ENCODE measurements at places on chromosomes 16 and 17. TPM values are rescaled to one million over a fixed set of nuclear protein-coding genes. Genes with fewer than 3 reads are reported as not detected.

Gene AOC3
- total RNA-seq = 10.6 TPM

Gene ZSCAN10
- total RNA-seq = not detected

Gene C1QL1
- not detected for total RNA-seq

Gene IGFALS
- not detected for total RNA-seq

- H3K27me3 ChIP-seq = no peaks in the 10 kb centered on the region
- no peaks in the 10 kb centered on the region for H3K4me1 ChIP-seq
- H3K4me3 ChIP-seq = no peak overlapping the region
- peak overlapping the region; percentile 25 for H3K27ac ChIP-seq
- DNase-seq = peak; percentile 74
Measured at GRCh38 chr16:87834668-87835473, 34.4 kb downstream of the SLC7A5 start.

DNA sequence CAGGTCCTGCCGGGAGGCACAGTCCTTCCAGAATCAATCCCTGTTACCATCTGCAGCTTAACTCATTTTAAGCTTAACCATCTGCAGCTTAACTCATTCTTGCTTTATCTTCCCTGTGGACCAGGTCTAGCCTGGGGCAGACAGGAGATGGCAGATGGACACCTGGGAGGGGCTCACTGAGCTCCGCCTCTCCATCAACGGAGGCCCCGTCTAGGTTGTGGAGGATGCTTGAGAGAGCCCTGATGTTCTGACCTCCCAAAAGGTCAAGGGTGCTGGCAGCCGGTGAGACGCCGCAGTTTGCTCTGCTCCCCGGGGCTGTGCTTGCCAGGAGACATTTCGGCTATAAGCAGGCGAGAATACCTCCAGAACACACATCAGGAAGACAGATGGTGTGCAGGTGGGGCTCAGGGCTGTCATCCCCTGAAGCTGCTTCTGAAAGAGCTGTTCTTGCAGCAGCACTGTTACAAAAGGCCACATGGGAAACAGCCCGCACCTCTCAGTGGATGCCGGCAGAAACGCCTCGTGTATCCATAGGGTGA is 41.3 kb downstream of the BAIAP2 start:
- no peak overlapping the region for H3K27ac ChIP-seq
- H3K4me3 ChIP-seq = no peak overlapping the region
- H3K36me3 ChIP-seq = no peaks in the 10 kb centered on the region
- H3K4me1 ChIP-seq = no peaks in the 10 kb centered on the region
- H3K27me3 ChIP-seq = no peaks in the 10 kb centered on the region

DNA sequence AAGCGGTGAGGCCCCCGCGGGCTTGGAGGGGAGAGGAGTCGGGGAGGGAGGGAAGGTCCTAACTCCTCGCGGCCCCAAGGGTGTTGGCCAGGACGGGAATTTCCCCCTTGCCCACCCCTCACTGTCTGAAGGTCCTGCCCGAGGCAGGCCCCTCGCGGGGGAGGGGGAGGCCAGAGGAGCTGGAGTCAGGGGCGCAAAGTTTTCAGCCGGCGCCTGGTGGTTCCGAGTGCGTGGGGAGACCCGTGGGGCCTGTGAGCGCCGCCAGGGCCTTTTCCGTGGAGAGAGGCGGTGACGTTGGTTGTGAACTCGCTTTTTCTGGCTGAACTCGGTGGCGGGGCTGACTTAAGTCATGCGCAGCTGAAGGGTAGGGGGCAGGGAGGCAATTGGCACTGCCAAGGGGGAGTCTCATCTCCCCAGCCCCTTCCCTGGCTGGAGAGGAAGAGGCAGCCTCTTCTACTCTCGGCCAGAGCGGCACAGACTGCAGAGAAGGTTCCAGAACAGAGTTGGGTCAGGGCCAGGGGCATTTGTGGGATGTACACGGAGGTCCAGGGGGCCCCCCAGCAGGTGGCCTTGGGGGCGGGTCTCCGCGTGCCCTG is 1.5 kb downstream of the CACNA1H start:
- H3K36me3 ChIP-seq = no peaks in the 10 kb centered on the region
- DNase-seq = no peak
- H3K4me3 ChIP-seq = peak overlapping the region; percentile 43
- H3K27ac ChIP-seq = peak overlapping the region; percentile 41
- no peaks in the 10 kb centered on the region for H3K4me1 ChIP-seq

DNA sequence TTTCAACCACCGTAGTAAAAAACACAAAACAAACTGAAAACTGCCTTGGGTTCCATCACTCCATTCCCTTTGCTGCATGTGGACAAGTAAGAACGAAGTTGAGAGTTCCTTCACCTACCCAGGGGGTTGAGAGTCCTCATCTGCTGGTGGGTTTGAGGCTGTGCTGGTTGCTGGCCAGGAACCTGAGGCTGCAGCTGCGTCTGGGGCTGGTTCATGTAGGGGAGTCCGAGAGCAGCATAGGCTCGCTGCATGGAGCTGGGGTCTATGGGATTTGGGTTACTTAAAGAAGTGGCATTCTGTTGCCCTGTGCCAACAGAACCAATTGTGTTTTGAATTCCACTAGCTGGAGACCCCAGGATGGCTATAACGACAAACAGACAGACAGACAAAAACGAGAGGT is 65.2 kb upstream of the TRAP1 start:
- no peaks in the 10 kb centered on the region for H3K27me3 ChIP-seq
- DNase-seq = no peak
- H3K36me3 ChIP-seq = peaks cover 7% of the 10 kb centered on the region
- H3K4me1 ChIP-seq = no peaks in the 10 kb centered on the region
- H3K27ac ChIP-seq = no peak overlapping the region

GRCh38 chr17:56710986-56711385 is 117.5 kb downstream of the NOG start:
- H3K27ac ChIP-seq = no peak overlapping the region
- H3K27me3 ChIP-seq = peaks cover 3% of the 10 kb centered on the region
- H3K4me1 ChIP-seq = peaks cover 6% of the 10 kb centered on the region
- DNase-seq = no peak

DNA sequence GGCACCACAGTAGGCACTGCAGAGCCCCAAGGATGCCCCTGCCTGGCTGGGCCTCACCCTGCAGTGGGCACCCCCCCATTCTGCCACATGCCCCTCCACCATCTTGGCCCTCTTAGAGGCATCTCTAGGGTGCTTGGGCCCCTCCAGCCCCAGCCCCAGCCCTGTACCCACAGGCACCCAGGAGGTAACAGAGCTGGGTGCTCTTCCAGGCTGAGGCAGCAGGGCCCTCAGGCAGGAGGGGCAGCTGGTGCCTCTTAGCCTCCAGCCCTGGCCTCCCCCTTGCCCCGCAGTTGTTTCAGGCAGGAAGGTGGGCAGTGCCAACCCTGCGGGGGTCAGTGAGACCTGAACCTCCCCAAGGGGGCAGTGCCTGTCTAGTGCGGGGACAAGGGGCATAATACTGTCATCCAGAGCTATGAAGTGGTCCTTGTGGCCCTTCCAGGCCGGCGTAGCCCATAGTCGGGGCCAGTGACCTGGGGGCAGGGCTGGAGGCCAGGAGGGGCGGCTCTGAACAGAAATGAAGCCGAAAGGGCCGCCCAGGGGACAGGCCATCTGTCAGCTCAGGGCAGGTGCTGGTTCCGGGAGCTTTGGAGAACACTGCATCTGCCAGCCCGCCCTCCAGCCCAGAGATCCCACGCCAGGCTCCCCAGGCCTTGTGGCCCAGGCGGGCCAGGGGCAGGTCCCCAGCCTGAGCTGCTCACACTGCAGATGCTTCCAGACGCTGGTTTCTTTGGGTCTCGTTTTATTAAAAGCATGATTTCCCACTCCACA is 4.9 kb upstream of the AATK start:
- no peak overlapping the region for H3K27ac ChIP-seq
- no peaks in the 10 kb centered on the region for H3K36me3 ChIP-seq
- no peaks in the 10 kb centered on the region for H3K27me3 ChIP-seq
- H3K4me3 ChIP-seq = no peak overlapping the region
- no peak for DNase-seq

DNA sequence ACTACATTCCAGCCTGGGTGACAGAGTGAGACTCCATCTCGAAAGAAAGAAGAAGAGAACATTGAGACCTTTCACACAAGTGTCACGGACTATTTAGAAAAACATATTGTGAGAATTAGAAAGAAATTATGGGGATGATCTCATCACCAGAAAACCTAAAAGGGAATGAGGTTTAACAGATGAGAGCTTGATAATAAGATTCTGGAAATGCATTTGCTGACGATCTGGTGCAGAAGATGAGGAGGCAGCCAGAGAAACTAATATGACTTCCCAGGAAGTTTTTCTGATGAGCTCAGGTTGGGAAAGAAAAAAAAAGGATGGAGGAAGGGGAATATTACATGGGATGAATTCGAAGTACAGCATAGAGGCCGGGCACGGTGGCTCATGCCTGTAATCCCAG is 10.8 kb upstream of the APOH start:
- H3K27me3 ChIP-seq = no peaks in the 10 kb centered on the region
- H3K27ac ChIP-seq = no peak overlapping the region

DNA sequence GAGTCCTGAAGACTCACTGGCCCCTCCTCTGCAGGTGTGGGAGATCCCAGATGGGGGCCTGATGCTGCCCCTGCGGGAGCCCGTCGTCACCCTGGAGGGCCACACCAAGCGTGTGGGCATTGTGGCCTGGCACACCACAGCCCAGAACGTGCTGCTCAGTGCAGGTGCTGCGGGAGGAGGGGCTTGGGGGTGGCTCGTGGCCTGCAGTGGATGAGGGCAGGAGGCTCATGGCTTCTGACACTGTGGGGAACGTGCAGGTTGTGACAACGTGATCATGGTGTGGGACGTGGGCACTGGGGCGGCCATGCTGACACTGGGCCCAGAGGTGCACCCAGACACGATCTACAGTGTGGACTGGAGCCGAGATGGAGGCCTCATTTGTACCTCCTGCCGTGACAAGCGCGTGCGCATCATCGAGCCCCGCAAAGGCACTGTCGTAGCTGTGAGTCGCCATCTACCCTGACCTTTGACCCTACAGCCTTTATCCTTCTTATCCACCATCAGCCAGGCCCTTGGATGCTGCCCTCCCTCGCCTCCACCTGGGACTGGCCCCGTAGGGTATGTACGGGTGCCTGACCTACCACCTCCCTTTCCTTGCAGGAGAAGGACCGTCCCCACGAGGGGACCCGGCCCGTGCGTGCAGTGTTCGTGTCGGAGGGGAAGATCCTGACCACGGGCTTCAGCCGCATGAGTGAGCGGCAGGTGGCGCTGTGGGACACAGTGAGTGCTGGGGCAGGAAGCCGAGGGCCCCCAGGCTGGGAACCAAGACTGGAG is 3.6 kb downstream of the CORO1A start:
- peaks cover 4% of the 10 kb centered on the region for H3K4me1 ChIP-seq
- no peaks in the 10 kb centered on the region for H3K36me3 ChIP-seq
- no peaks in the 10 kb centered on the region for H3K27me3 ChIP-seq

GRCh38 chr17:40474419-40475002 is 26.9 kb downstream of the TNS4 start:
- no peaks in the 10 kb centered on the region for H3K27me3 ChIP-seq
- H3K27ac ChIP-seq = no peak overlapping the region
- no peaks in the 10 kb centered on the region for H3K4me1 ChIP-seq
- no peak overlapping the region for H3K4me3 ChIP-seq
- no peaks in the 10 kb centered on the region for H3K36me3 ChIP-seq

GRCh38 chr17:40602445-40603443 is 37.5 kb upstream of the CCR7 start:
- H3K4me3 ChIP-seq = no peak overlapping the region
- no peak overlapping the region for H3K27ac ChIP-seq
- H3K4me1 ChIP-seq = no peaks in the 10 kb centered on the region
- no peak for DNase-seq

DNA sequence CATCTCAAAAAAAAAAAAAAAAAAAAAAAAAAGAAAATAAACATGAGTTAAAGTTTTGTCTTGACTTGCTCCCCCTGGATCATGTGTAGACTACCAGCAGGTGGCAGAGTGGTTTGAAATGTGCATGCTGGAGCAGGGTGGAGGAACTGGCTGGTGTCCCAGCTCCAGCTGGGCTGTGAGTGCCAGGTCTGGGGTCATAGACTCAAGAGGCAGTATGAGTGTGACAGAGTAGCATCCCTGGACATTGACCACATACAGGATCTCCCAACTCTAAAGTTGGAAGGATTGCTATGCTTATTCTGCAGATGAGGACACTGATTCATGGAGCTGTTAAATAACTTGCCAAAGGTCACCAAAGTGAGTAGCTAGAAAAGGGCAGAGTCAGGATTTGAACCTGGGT is 198.0 kb upstream of the MPHOSPH6 start:
- no peaks in the 10 kb centered on the region for H3K4me1 ChIP-seq
- H3K4me3 ChIP-seq = no peak overlapping the region
- DNase-seq = peak; percentile 59
- no peaks in the 10 kb centered on the region for H3K27me3 ChIP-seq
- H3K36me3 ChIP-seq = no peaks in the 10 kb centered on the region

DNA sequence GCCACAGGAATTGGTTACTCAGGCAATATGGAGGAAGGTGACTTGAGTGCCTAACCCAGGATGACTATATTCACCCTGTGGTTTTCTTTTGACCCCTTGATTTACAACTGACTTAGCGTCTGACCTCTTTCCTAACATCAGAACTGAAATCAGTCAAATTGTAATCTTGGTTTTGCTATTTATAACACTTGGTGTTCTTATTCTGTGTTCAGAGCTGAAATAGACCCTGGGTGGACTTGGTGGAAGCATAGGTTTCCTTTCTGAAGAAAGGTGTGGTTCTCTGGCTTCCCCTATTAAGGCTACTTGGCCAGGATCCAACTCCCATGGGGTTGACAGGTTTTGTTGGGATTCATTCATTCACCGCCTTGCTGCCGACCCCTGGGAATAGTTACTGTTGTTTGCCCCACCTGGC is 80.8 kb downstream of the CLEC16A start:
- H3K27me3 ChIP-seq = no peaks in the 10 kb centered on the region
- H3K36me3 ChIP-seq = peaks cover 79% of the 10 kb centered on the region
- H3K4me1 ChIP-seq = no peaks in the 10 kb centered on the region

GRCh38 chr16:79181419-79181818 is 419.1 kb downstream of the MAF start:
- H3K4me1 ChIP-seq = no peaks in the 10 kb centered on the region
- no peak overlapping the region for H3K4me3 ChIP-seq
- H3K27me3 ChIP-seq = no peaks in the 10 kb centered on the region
- no peaks in the 10 kb centered on the region for H3K36me3 ChIP-seq
- no peak for DNase-seq
- no peak overlapping the region for H3K27ac ChIP-seq

- no peaks in the 10 kb centered on the region for H3K36me3 ChIP-seq
- peaks cover 14% of the 10 kb centered on the region for H3K4me1 ChIP-seq
- no peak overlapping the region for H3K4me3 ChIP-seq
- no peak overlapping the region for H3K27ac ChIP-seq
Measured at GRCh38 chr17:59756236-59756818, 48.9 kb downstream of the VMP1 start.

DNA sequence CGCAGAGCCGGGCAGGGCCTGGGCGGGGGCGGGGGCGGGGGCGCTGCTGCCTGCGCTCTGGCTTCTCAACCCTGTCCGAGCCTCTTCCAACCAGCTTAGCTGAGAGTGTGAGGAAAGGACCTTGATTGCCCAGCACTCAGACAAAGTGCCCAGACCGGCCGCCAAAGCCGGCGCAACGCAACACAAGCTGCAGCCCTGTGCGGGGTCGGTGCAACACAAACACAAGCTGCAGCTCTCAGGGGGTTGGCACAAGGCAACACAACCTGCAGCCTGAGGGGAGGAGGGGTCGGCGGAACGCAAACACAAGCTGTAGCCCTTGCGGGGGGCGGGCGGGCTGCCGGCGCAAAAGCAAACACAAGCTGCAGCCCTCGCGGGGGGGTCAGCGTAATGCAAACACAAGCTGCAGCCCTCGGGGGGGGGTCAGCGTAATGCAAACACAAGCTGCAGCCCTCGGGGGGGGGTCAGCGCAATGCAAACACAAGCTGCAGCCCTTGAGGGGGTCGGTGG is 60.0 kb downstream of the KLHDC4 start:
- no peak overlapping the region for H3K27ac ChIP-seq
- peaks cover 5% of the 10 kb centered on the region for H3K36me3 ChIP-seq
- DNase-seq = no peak
- H3K4me1 ChIP-seq = no peaks in the 10 kb centered on the region
- no peak overlapping the region for H3K4me3 ChIP-seq
- no peaks in the 10 kb centered on the region for H3K27me3 ChIP-seq

GRCh38 chr17:79476074-79476652 is 134.7 kb downstream of the RBFOX3 start:
- no peaks in the 10 kb centered on the region for H3K4me1 ChIP-seq
- no peak overlapping the region for H3K4me3 ChIP-seq
- no peak overlapping the region for H3K27ac ChIP-seq
- H3K36me3 ChIP-seq = no peaks in the 10 kb centered on the region

Data from psoas muscle (tissue), 8 donors.